D721Med (cell line): ENCODE measurements at places on chromosomes 7 and 10.

- DNase-seq, result no peak
Measured at GRCh38 chr10:100186253-100187212, 704 bp upstream of the ERLIN1 start.

DNA sequence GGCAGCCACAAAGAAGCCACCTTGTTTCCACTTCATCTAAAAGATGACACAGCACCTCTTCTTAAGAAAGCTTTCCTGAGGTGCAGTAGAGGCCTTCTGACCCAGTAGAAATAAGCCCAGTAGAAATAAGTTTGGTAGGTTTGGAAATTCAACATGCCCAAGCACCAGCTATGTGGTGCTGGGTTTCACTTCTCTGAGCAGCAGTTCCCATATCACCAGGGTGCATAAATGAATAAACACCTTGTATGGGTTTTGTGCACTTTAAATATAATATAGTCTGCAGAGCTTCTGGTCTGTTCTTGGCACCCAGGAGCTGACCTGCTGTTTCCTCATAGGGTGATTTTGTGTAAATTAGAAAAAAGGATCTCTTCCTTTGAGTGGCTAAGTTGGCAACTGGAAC is 492.4 kb upstream of the SORCS1 start:
- no peak for DNase-seq

DNA sequence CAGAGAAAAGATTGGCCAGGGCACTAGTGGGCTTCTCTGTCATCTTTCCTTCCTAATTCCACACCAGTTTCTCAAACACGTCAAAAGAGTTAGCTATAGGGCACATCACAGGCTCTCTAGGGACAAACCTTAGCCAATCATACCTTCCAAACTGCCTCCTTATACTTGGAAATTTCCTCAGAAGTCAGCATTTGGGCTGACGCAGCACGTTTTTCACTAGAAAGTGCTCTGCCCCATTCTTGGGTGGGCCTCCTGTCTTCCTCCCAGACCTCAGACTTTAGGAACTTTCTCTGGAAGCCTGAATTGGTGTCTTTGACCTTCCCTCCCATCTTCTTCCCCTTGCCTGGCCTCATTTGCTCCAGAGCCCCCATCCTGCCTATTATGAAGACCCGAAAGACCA is 11.1 kb downstream of the SFXN3 start:
- no peak for DNase-seq

DNA sequence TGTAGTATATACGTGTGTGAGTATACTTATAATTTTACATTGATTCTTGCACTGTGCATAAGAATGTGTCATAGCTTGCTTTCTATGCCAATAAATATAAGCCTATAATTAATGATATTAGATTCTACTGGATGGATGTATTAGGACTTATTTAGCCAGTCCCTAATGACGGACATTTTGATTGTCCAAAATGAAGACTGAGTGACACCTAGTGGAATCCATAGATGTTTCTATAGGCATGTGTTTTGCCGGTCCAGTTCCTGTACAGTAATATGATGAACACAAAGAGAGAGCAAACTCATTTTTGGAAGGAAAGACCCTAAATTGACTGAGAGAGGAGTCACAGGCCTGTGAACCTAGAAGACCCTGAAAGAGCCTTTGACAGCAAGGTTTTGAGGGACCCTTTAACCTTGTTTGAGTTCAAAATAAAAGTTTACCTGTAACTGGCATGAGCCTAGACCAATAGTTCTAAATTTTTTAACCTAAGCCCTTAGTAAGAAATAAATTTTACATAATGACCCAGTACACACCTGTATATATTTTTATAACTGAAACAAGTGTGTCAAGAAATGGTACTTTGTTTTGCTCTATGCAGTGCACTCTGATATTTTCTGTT is 42.4 kb upstream of the AGBL3 start:
- no peak for DNase-seq

- DNase-seq, result peak; percentile 67
Measured at GRCh38 chr7:47979145-47979831, at the start of gene HUS1. Gene HUS1, minus strand, starts transcription at chr7:47979615. Its CDS starts 96 bp downstream, at chr7:47979519.
